Right hindlimb (tissue), 1 donor: ENCODE measurements at places on chromosomes 7 and 10.
A peak's percentile ranks its signal among the peaks of the same experiment; 100 is the strongest.

- DNase-seq, result no peak
These were observed 1.4 kb upstream of the PPP1R3C start for GRCh38 chr10:91634246-91634645.

- DNase-seq, result no peak
These were observed 57.8 kb downstream of the TCF7L2 start for GRCh38 chr10:113007821-113008220.

- DNase-seq, result no peak
These were observed 13.2 kb downstream of the ADAMTS14 start for GRCh38 chr10:70685455-70685911.

- DNase-seq, result no peak
These were observed 18.5 kb upstream of the PTPRN2 start for GRCh38 chr7:158606129-158606528.

DNA sequence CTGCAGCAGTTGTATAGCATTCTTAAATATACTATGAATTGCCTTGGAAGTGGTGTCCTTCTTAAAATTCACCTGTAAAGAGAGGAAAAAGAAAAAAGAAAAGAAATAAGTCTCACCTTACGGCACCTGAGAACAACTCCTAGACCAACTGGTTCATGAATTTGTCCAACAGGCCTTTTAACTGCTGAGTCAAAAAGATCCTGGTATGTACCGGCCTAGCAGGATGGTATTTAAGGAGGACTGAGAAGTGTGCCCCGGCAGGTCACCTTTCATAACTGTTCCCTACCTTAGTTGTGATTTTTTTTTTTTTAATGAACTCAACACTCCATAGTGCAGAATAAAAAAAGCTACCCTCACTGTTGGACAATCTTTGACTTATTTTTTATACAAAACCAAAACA, 25.8 kb downstream of the STN1 start:
- DNase-seq, result no peak

DNA sequence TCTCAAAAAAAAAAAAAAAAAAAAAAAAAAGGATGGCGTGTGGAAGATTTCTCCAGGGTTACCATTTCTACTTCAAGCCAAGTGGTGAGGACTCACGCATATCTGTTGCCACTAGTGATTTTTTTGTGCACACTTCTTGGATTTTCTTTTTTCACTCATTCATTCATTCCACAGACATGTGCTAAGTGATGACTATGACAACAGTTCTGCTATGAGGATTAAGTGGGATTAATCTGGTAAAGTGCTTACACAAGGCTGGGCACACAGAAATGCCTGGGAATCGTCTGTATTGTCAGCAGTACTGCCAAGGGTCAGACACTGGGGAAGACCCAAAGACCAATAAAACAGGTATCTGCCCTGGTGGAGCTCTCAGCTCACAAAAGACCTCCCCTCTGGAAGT, 6.3 kb upstream of the OPN1SW start:
- no peak for DNase-seq

- no peak for DNase-seq
These were observed 53.7 kb downstream of the IKZF1 start for GRCh38 chr7:50358041-50358705.

- no peak for DNase-seq
These were observed 673.6 kb downstream of the IPMK start for GRCh38 chr10:57593983-57594573.

- no peak for DNase-seq
These were observed 43.5 kb downstream of the PDLIM1 start for GRCh38 chr10:95247200-95247880.

DNA sequence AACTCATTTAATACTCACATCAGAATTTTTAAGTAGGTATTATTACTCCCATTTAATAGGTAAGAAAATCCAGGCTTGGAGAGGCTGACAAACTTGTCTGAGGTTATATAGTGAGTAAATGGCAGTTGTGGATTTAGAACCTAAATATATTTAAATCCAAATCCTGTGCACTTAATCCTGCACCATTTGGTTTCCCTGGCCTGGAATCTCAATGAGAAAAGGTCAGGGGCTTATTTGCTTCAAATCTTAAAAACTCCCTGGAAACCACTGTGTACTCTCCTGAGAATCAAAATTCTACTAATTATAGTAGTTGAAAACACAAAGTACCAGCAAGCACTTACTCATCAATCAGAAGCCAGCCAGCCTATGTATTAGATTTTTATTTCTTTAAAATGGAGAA, 97.7 kb downstream of the DNMBP start:
- no peak for DNase-seq

- no peak for DNase-seq
These were observed 1.8 kb upstream of the KCP start for GRCh38 chr7:128912281-128912680.

DNA sequence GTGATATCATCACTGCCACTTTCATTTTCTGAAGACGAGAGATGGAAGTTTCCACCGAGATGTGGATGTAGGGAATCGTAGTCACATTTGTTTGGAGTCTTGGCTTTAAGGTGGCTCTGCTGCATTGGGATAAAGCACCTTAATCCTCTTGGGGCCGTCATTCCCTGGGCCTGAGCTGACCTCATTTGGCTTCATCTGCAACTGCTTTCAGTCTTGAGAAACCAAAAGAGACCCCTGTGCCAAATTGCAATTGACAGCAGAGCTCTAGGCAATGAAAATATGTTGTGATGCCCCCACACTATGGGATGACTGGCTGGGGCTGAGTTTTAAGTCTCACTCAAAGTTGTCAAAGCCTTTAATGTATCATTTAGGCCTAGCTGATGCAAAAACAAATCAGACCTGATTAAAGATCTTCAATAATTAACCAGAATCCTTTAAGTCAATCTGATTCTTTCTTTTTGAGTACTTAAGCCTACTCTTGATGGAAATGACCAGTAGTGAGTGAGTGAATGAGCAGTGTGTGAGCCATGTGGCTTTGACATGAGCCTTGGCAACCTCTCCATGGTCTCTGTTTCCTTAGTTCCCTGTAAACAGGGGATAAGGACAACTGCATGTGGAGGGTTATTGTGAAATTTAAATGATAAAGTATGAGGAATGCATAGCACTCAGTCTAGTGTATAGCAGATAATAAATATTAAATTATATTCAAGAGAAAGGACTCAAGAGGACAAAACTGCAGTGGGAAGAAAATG, 155.0 kb downstream of the BMPER start:
- no peak for DNase-seq

DNA sequence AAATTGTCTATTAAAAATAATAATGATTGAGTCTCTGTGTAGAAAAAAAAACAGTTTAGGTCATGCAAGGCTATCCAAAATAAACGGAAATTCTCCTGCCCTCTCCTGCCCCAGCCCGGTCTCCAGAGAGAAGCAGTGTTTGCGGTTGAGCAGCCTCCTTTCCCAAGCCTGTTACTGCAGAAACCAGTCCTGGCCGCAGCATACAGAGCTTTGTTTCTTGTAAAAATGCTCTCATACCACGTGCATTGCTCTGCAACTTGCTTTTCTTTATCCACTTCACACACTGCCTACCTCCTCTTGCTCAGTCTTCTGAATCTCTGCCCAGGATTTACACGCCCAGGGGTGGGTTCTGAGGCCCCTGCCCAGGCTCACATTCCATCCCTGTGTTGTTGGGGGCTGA, 34.4 kb upstream of the CUL1 start:
- DNase-seq, result peak; percentile 59
